Inflammatory macrophage (primary cell): ENCODE measurements at places on chromosomes 16 and 17.

- DNase-seq = peak; percentile 33
Measured at GRCh38 chr16:89360760-89361435, 129.5 kb downstream of the ANKRD11 start.

- no peak for DNase-seq
Measured at GRCh38 chr16:57528499-57529390, 7.6 kb downstream of the CCDC102A start.

DNA sequence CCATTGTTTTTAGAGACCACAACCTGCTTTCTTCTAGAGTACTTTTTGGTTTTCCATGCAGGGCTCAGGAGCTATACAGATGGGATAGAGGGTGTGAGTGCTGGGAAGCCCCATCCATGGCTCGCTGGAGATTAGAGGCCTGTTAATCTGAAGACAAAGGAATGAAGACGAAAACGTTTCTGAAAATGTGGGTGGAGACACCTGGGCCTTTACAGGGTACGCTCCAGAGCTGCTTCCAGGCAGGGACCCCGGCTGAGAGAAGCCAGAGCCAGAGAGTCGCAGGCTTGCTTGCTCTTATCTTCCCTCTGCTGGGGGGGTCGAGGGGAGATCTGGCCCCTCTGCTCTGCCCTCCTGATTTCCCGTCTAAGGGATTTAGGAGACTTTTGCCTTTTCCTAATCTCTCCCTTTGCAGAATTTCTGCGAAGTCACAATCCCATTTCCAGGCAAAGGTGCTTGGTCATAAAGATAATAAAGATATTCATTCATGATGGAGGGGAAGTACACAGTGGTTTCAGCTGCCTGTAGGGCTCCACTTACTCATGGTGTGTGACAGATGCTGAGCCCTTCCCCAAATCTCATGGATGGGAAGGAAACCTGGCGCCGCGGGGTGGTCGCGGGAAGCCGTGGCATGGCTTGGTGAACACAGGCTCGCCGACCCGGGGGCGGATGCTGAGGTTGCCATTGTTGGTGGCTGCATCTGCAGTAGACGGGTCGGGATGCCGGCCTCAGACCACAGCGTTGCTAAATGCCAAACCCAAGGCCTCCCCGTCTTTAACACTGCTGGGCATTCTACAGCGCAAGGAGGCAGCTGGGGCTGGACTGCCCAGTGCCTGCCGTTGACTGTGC is 4.8 kb upstream of the SOCS3 start:
- no peak for DNase-seq

DNA sequence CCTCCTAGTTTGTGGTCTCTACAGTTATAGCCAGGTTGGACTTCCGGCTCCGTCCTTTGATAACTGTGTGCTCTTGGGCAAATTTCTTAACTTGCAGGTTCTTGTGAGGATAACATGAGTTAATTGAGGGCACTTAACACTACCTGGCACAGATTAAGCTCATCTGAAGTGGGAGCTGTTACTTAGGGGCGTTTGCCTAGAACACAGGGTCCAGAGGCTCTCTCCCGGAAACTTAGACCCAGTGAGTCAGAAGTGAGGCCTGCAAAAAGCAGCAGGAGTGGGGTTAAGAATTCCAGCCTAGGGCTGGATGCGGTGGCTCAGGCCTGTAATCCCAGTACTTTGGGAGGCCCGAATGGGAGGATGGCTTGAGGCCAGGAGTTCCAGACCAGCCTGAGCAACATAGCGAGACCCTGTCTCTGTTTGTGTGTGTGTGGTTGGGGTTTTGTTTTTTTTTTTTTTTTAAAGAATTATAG is 1.4 kb downstream of the MVP start:
- no peak for DNase-seq

- no peak for DNase-seq
Measured at GRCh38 chr16:61289141-61289540, 747.1 kb downstream of the CDH8 start.

- DNase-seq = no peak
Measured at GRCh38 chr16:87598431-87598830, 3.9 kb upstream of the JPH3 start.

GRCh38 chr17:39867084-39867879 is 720 bp upstream of the ZPBP2 start:
- no peak for DNase-seq

GRCh38 chr17:2911035-2911754 is 115.0 kb downstream of the RAP1GAP2 start:
- DNase-seq = no peak

- peak; percentile 67 for DNase-seq
Measured at GRCh38 chr17:62652251-62653001, 25.0 kb downstream of the MRC2 start.

GRCh38 chr17:5330981-5331380 is 48.9 kb downstream of the RABEP1 start:
- no peak for DNase-seq

- DNase-seq = peak; percentile 95
Measured at GRCh38 chr17:8153957-8154607, 1.9 kb upstream of the PER1 start.

- DNase-seq = no peak
Measured at GRCh38 chr17:7128160-7128559, 13.5 kb upstream of the ASGR2 start.

DNA sequence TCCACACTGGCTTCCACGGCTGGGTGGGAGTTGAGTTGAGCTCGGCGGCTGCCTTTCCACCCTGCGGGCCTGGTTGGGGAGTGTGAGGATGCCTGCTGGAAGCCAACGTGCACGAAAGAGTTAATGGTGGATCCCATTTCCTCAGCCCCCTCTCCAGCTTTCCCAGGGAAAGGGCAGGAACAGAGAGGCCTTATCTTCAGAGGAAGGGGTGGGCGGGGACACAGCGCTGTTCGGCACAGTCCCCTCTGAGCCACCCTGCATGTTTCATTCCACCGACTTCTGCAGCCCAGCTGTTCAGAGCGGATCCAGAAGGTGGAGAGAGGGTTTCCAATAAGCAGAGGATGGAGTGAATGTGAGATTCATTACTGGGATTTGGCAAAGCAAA is 295.3 kb downstream of the SEC14L1 start:
- DNase-seq = no peak

DNA sequence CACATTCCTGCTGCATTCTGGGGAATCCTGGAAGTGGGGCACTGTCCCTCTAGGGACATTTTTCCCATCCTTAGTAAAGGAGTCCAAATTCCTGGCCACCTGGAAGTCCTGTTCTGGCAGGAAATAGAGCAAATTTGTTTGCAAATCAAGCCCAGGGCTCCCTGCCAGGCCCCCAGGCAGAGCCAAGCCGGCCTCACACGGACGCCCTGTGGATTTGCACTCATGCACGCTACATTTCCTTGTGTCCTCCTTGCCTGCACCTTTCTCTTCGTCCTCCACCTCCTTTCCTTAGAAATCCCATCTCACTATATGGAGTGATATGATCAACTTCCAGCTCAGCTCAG is 7.0 kb upstream of the CALB2 start:
- no peak for DNase-seq

- DNase-seq = no peak
Measured at GRCh38 chr16:24973809-24974461, 41.2 kb downstream of the ARHGAP17 start.

- no peak for DNase-seq
Measured at GRCh38 chr16:80631581-80631980, 90.8 kb downstream of the DYNLRB2 start.

DNA sequence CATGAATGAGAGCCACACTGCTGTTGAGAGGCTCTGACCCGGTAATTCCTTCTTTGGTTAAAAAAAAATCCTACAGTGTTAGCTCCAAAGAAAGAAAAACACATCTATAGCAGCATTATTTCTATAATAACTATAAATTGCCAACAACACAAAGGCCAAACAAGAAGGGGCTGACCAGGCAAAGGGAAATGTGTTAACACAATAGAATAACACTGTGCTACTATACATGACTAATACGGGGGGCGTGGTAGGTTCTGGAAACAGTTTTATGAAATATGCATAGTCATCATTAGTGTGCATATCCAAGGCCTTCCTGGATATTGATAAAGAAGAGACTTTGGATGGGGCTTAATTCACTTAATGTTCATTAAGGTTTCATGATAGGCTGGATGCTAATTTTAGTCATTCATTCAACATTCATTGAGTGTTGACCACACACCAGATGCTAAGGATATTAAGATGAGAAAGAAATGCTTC is 50.0 kb upstream of the CCL1 start:
- peak; percentile 47 for DNase-seq

DNA sequence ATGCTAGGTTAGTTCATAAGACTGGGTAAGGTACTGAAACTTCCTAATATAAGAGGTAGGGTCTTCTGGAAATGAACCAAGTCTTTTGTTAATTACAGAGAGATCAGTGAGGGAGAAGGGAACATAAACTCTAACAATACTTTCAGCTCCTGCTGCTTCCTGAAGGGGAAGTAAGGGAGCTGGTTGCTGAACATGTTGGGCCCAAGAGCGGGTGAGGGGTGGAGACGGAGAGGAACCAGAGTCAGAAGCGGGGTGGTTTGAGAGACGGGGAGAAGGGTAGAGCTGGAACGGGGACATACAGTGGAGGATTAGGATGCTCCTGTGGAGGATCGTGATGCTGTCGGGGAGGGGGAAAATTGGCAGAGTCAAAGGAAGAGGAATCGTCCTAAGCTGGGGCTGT is 11.5 kb upstream of the ZNF747 start:
- peak; percentile 60 for DNase-seq

- no peak for DNase-seq
Measured at GRCh38 chr17:56130026-56130425, 23.2 kb upstream of the ANKFN1 start.

- peak; percentile 60 for DNase-seq
Measured at GRCh38 chr17:47663912-47664623, 14.3 kb downstream of the KPNB1 start.

GRCh38 chr17:15475631-15476354 is 8.4 kb upstream of the CDRT4 start:
- DNase-seq = no peak

DNA sequence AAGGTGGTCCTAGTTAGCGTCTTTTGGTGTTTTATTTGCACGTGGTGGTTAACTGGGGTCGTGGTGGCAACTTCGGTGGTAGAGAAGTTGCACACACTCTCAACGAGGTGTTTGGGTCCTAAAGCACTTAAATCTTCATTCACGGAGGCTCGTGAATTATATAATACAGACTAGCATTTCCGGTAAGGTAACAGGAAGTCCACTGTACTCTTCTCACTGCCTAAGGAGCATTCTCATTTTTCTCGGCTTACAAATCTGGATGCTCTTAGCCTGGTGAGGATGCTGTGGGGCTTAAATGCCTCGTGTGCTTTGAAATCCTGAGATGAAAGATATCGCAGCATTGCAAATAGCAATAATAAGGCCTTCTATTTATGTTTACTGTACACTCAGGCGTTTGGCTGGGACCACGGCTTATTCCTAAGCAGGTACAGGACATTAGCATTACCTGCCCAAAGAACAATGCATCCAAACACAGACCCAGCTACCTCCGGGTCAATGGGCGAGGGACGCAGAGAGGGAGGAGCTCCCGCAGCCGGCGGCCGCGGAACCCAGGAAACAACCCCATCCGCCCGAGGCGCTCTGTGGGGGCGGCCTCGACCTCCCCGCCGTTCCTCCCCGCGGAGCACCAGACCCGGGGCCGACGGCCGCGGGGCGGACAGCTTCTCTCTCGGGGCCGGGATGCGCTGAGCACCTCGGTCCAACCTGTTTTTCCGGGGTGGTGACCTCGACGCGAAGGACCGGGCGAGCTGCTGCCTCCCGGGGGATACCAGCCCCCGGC is 856 bp downstream of the DNAJA2 start:
- peak; percentile 54 for DNase-seq

GRCh38 chr16:79089735-79090284 is 510.7 kb downstream of the MAF start:
- peak; percentile 73 for DNase-seq

GRCh38 chr16:79721270-79721669 is 120.7 kb upstream of the MAF start:
- DNase-seq = no peak

DNA sequence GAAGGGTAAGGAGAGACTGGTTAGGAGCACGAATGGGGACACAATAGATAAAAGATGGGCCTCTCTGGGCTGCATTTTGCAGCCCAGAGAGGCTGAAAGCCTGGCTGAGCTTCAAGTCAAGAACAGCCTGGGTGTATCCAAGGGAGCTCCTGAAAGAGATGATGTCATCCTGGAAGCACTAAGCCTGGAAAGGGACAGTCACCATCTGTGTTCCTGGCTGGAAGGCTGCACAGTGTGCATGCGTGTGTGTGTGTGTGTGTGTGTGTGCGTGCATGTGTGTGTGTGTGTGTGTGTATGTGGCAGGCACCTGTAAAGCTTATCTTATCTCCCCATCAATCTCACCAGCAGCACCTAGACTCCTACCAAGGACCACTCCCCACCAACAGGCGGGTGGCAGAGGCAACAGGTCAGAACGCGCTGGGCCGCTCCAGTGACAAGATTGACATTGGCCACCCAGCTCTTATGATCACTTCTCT is 44.1 kb downstream of the COG7 start:
- DNase-seq = no peak

GRCh38 chr17:67449845-67450755 is 73.0 kb downstream of the PITPNC1 start:
- no peak for DNase-seq

DNA sequence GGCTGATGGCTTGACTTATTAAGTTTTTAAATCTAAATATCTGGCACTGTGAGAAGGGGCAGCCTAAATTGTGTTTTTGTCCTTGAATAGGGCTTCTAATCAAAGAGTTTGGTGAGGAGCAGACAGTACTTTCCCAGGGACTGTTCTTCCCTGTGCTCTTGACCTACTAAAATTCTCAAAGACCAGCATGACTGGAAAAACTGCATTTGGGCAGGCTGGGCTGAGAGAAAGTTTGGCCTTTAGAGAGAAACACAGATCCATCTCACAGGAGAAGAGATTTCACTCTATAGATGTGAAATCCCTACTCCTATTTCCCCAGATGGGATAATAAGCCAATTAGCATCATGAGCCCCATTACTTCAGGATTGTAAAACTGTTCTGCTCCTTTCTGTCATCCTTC is 7.3 kb downstream of the PCTP start:
- DNase-seq = no peak

- DNase-seq = no peak
Measured at GRCh38 chr17:65139101-65139764, 2.1 kb downstream of the RGS9 start.

GRCh38 chr17:28747801-28748750 is 4.3 kb downstream of the TRAF4 start:
- no peak for DNase-seq

- DNase-seq = peak; percentile 93
Measured at GRCh38 chr17:17849147-17849820, 12.5 kb upstream of the SREBF1 start.

DNA sequence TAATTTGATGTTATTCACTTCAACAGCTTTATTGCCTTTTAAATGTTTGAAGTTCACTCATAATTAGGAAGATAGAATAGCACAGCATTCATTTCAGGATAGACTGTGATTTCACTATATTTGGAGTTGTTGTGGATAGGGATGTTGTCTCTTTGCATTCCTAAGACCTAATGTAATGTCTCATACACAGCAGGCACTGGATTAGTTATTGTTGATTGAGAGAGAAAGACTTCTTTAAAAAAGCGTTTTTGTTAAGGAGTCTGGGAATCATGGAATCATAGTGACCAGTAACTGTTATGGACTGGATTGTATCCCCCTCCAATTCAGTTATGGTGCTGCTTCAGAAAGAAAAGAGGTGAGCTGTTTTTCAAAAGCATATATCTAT is 122.0 kb downstream of the USP22 start:
- no peak for DNase-seq

- no peak for DNase-seq
Measured at GRCh38 chr16:21023509-21024202, 123.1 kb downstream of the LYRM1 start.

GRCh38 chr17:62871291-62871690 is 63.2 kb upstream of the MARCHF10 start:
- no peak for DNase-seq
